ENCODE measurements at places on chromosomes 16 and 17. TPM values are rescaled to one million over a fixed set of nuclear protein-coding genes. Genes with fewer than 3 reads are reported as not detected.

CTRB1 gene
- not detected for total RNA-seq

CCL4 gene
- not detected for total RNA-seq

TBC1D3 gene
- total RNA-seq: not detected

CSH1 gene
- total RNA-seq: not detected

MEIOC gene
- total RNA-seq: 0.86 TPM

ATP6V0A1 gene
- total RNA-seq: 86.3 TPM

SULT1A2 gene
- 3.2 TPM for total RNA-seq

MYH13 gene
- total RNA-seq: not detected

KRT40 gene
- total RNA-seq: 0.13 TPM

HES7 gene
- total RNA-seq: 0.47 TPM

COG4 gene
- total RNA-seq: 75.9 TPM

TBX2 gene
- 3.6 TPM for total RNA-seq

CACNG3 gene
- not detected for total RNA-seq

EVPLL gene
- not detected for total RNA-seq

OTOP2 gene
- total RNA-seq: not detected

DNA sequence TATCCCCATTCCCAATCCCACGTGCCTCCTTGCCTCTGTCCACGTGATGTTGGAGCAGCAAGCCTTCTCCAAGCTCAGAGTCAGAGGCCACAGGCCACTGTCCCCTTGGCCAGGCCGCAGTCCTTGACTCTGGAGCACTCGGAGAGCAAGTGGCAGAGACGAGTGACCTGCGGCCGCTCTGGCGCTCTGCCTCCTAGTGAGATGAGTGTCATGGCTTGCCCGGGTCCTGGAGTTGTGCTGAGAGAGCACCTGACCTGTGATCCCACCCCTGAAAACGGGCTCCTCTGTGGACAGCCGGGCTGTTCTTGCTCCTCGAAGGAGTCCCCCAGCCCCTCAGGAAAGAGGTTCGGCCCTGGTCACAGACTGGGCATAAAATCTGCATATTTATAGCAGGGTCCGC lies 10.0 kb upstream of the FASN start:
- peaks cover 30% of the 10 kb centered on the region for H3K4me1 ChIP-seq
- H3K36me3 ChIP-seq: peaks cover 3% of the 10 kb centered on the region
- no peak for DNase-seq
- H3K27ac ChIP-seq: no peak overlapping the region
- no peaks in the 10 kb centered on the region for H3K27me3 ChIP-seq
- H3K4me3 ChIP-seq: no peak overlapping the region

- H3K27me3 ChIP-seq: peaks cover 33% of the 10 kb centered on the region
- no peak for DNase-seq
- H3K4me1 ChIP-seq: peaks cover 13% of the 10 kb centered on the region
- H3K27ac ChIP-seq: no peak overlapping the region
- no peak overlapping the region for H3K4me3 ChIP-seq
- H3K36me3 ChIP-seq: no peaks in the 10 kb centered on the region
These were observed 82.2 kb upstream of the CDH13 start for GRCh38 chr16:82544378-82545160.

GRCh38 chr17:63991611-63992010 lies 6.5 kb upstream of the PRR29 start:
- no peaks in the 10 kb centered on the region for H3K36me3 ChIP-seq
- no peak for DNase-seq
- no peak overlapping the region for H3K27ac ChIP-seq
- H3K4me1 ChIP-seq: peaks cover 17% of the 10 kb centered on the region

DNA sequence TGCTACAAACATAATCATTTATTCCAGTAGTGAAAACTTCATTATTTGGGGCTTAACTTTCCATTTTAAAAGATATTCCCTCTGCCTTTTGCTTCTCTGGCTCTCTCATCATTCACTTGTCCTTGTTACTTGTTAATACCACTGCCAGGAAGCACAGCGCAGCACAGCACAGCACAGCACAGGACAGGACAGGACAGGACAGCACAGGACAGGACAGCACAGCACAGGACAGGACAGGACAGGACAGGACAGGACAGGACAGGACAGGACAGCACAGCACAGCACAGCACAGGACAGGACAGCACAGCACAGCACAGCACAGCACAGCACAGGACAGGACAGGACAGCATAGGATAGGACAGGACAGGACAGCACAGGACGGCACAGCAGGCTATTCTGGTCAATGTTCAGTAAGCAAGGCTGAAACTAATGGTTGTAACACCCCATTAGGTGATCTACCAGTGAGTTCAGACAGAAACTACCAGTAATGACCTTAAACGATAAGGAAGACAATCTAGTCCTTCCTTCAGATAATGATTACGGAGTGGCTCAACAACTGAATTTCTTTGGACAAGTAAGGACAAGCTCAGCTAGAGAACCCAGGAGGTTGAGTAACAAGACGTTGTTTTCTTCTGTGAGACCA lies 31.9 kb downstream of the COG1 start:
- no peaks in the 10 kb centered on the region for H3K27me3 ChIP-seq
- H3K4me3 ChIP-seq: no peak overlapping the region
- H3K4me1 ChIP-seq: peaks cover 12% of the 10 kb centered on the region
- H3K36me3 ChIP-seq: peaks cover 3% of the 10 kb centered on the region

DNA sequence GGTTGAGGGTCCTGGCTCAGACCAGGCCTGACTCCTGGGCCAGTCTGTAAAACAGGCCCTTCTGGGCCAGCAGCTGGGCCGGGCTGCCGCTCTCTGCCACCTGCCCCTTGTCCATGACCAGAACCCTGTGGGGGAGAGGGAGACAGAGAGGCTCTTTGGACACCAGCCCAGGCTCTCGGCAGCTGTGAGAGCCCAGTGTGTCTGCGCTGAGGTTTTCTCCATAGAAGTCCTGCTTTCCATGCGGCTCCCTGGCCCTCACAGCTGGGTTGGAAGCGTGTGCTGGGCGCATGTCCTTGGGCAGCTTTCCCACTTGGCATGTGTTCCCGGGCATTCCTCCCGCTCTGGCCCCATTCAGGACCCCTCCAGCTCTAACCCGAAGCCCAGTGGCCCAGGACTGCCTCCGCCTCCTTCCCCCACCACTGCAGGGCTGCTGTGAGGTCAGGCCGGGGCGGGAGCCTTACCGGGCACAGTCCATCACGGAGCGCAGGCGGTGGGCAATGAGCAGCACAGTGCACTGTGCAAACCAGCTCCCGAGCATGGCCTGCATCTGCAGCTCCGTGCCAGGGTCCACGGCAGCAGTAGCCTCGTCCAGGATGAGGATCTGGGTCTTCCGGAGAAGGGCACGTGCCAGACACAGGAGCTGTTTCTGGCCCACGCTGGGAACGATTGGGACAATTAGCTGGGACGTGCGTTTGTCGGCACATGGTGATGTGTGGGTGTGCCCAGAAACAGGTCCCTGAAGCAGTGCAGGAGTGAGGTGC lies 73.0 kb downstream of the ABCC6 start:
- DNase-seq: no peak
- no peaks in the 10 kb centered on the region for H3K27me3 ChIP-seq
- no peak overlapping the region for H3K27ac ChIP-seq
- H3K4me3 ChIP-seq: no peak overlapping the region
- no peaks in the 10 kb centered on the region for H3K4me1 ChIP-seq

DNA sequence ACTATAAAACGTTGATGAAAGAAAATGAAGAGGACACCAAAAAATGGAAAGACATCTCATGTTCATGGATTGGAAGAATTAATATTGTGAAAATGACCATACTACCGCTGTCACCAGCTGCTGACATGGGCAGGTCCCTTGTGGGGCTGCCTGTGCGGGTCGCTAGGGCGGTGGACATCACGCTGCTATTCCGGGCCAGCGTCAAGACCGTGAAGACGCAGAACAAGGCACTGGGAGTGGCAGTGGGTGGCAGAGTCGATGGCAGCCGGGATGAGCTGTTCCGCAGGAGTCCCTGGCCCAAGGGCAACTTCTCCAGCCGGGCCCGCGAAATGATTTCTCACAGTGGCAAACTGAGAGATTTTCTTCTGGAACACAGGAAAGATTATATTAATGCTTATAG lies 48.2 kb upstream of the NSRP1 start:
- peaks cover 5% of the 10 kb centered on the region for H3K36me3 ChIP-seq
- peaks cover 4% of the 10 kb centered on the region for H3K27me3 ChIP-seq

GRCh38 chr17:17406225-17406624 lies 70.6 kb upstream of the MED9 start:
- no peak overlapping the region for H3K27ac ChIP-seq
- no peaks in the 10 kb centered on the region for H3K4me1 ChIP-seq
- no peaks in the 10 kb centered on the region for H3K36me3 ChIP-seq
- H3K4me3 ChIP-seq: no peak overlapping the region
- H3K27me3 ChIP-seq: peaks cover 23% of the 10 kb centered on the region

GRCh38 chr16:4663777-4664465 lies 29.4 kb upstream of the NUDT16L1 start:
- DNase-seq: no peak
- H3K4me3 ChIP-seq: no peak overlapping the region
- peaks cover 4% of the 10 kb centered on the region for H3K4me1 ChIP-seq
- peak overlapping the region; percentile 91 for H3K27ac ChIP-seq
- H3K36me3 ChIP-seq: peaks cover 5% of the 10 kb centered on the region

- H3K4me1 ChIP-seq: peaks cover 19% of the 10 kb centered on the region
- H3K27ac ChIP-seq: no peak overlapping the region
These were observed 57.1 kb upstream of the WSB1 start for GRCh38 chr17:27236717-27237315.

DNA sequence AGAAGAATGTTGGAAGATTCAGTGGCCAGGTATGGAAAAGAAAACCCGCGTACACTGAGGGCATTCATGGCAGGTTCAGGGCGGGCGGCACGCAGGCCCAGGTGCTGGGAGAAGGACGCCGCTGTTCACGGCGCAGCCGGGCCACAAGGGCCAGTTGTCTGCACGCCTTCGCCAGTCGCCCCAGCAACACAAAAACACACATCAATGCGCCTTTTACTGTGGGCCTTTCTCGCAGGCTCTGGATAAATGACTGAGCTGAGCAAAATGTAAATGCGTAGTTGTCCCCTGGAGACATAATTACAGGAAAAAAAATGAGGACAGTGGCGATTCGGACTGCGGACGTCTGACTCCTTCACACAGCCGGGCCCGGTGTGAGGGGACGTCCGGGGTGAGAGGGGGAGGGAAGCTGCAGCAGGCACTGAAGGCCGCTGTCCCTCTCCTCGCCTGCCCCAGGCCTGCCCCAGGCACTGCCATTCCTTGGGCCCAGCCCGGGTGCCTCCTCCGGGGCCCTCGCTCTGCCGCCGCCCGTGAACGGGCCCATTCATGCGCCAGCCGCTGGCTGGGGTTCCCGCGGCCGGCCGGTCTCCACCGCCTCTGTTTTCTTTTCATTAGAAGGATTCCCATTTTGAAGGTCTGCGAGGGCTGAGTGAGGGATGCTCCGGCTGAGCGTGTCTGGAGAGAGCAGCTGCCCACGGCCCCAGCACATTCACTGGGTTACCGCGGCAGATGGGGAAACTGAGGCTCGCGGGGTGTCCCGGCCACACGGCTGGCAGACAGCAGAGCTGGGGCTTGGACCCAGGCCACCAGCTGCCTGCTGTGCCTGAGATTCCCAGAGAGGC lies 6.5 kb upstream of the ZNF469 start:
- H3K4me3 ChIP-seq: no peak overlapping the region
- H3K4me1 ChIP-seq: no peaks in the 10 kb centered on the region
- DNase-seq: no peak

- H3K4me3 ChIP-seq: no peak overlapping the region
- no peaks in the 10 kb centered on the region for H3K36me3 ChIP-seq
- no peak overlapping the region for H3K27ac ChIP-seq
- no peak for DNase-seq
- peaks cover 24% of the 10 kb centered on the region for H3K4me1 ChIP-seq
- H3K27me3 ChIP-seq: no peaks in the 10 kb centered on the region
These were observed 114.0 kb upstream of the GOT2 start for GRCh38 chr16:58847902-58848661.

- H3K27ac ChIP-seq: no peak overlapping the region
- no peaks in the 10 kb centered on the region for H3K27me3 ChIP-seq
- no peaks in the 10 kb centered on the region for H3K36me3 ChIP-seq
- no peak for DNase-seq
These were observed 35.5 kb upstream of the PSMD7 start for GRCh38 chr16:74261068-74261467.

GRCh38 chr17:68437979-68438822 lies 19.1 kb downstream of the WIPI1 start:
- peak overlapping the region; percentile 87 for H3K27ac ChIP-seq
- no peak for DNase-seq
- H3K36me3 ChIP-seq: peaks cover 16% of the 10 kb centered on the region
- H3K4me1 ChIP-seq: peaks cover 13% of the 10 kb centered on the region
- no peaks in the 10 kb centered on the region for H3K27me3 ChIP-seq

- H3K4me1 ChIP-seq: no peaks in the 10 kb centered on the region
- H3K27ac ChIP-seq: no peak overlapping the region
These were observed 6.0 kb downstream of the HAGHL start for GRCh38 chr16:732936-733335.

DNA sequence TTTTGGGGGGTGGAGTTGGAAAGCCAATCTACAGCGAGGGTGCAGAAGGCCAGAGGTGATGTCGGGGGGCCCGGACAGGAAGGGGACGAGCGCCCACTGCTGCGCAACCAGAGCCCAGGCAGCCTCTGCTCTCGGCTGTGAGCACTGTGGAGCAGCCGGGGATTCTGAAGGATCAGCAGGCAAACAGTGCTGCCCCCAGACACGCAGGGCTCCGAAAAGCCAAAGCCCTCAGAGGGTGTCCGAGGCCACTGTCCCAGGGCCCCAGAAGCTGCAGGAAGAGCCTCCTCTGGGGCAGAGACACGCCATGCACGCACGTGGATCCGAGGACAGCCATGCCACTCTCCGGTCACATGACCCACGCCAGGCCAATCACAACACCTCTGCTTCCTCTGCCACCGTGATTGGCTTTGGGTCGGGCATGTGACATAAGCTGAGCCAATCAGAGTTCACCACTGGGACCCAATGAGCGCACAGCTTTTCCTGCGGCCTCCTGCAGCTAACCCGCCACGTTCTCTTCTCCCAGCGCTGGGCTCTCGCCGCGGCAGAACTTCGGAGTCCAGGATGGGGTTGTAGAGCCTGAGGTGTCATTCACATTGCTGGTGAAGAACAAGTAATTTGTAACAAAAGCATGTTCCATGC lies 40.7 kb downstream of the ACTG1 start:
- no peak overlapping the region for H3K27ac ChIP-seq
- DNase-seq: no peak

DNA sequence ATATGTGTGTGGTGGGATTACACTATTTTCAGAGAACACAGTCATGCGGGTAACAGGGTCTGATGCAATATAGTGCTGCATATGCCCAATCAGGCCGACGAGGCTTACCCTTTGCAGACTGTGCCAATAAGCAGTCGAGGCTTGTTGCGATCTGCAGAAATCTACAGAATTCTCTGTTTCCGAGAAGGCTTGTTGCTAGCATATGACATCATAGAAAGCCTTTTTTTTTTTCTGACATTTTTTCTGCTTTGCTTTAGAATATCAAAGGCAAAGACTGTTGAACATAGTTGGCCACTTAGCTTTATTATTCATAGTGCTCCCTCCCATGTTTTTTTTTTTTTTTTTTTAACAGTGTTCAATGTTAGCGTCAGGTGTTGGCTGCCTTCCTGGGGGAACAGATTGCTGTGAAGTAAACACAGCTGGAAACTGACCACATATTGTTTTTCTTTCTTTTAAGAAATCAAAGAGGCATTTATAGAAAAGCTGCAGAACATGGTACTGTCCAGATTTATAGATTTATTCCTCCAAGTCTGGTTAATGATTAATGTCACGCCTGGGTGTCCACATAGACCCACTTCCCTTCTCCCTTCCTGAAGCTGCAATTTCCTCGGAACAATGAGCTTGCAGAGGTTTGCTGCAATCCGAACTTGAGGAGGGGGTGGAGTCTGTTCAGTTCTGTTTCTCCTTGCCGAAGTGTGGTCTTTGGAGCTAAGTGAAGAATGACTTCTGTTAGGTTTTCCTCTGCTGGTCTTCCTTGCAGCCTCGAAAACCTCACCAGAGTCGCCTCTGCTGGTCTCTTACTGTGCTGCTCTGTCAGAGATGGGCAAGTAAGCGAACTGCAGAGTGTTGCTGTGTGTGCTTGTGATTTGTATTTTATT lies 87.3 kb downstream of the MAP2K6 start:
- peak overlapping the region; percentile 70 for H3K4me3 ChIP-seq
- no peaks in the 10 kb centered on the region for H3K27me3 ChIP-seq
- H3K4me1 ChIP-seq: peaks cover 51% of the 10 kb centered on the region
- peak overlapping the region; percentile 93 for H3K27ac ChIP-seq
- peak; percentile 14 for DNase-seq

Data from progenitor cell of endocrine pancreas (in vitro differentiated cells).